Tibial nerve (tissue), 4 donors: ENCODE measurements at places on chromosomes 13 and 19.

DNA sequence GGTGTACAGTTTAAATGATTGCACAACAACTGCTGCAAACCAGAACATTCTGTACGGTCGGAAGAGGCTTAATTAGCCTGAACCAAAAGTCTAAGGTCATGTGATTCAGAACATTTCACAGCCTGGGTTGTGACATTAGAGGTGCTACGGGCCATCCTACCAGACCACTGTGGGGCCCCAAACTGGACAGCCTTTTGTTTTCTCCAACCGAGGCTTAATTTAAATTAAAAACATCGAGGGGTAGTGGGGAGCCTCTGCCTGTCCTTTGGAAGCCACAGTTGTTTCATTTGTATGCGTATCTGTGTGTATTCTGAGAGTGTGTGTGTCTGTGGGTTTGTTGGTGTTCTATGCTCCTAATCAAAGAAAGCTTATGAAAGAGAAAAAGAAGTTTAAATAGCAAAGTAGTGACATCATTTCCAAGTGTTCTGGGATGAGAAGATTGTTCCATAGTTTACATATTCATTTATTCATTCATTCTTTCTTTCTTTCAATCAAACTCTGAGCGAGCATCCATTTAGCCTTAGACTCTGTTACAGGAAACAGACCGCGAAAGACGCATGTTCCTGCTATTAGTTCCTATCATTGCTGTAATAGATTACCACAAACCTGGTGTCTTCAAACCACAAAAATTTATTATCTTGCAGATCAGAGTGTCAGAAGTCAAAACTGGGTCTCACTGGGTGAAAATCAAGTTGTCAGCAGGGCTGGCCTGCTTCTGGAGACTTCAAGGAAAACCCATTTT lies 444.8 kb downstream of the FOXO1 start:
- DNase-seq, result no peak

DNA sequence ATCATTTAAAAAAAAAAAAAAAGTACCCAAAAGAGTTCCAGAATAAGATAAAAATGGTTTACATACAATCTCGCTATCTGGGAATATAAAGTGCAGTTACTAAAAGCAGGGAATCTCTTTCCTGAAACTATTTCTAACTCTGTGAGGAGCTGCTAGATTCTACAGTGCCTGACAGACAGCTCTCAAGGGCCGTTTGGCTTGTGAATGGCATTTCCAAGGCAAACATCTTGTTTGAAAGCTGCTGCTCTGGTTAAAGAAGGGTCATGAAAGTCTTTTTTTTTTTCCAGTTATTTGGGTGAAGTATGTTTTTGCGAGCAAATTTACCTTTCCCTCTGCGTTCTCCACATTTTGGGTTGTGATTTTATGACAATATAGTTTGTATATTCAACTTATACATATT lies 29.0 kb upstream of the CEACAM21 start:
- DNase-seq, result no peak

- DNase-seq, result no peak
Measured at GRCh38 chr13:42280537-42280936, 8.6 kb downstream of the AKAP11 start.

DNA sequence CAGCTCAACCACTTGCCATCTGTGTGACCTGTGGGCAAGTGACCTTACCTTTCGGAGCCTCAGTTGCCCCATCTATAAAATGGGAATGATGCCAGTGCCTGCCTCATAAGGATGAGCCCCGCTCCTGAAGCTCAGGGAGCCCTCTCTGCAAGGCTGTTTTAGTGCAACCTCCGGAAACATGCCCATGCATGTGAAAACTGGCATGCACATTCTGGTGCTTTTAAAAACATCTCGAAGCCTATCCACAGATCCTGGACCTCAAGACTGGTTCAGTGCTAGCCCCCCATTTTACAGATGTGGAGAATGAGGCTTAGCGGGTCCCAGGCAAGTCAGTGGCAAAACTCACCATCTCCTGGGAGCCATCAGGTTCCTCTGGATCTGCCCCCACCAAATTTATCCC lies 5.6 kb downstream of the CADM4 start:
- no peak for DNase-seq
